ENCODE measurements at places on chromosomes 16 and 17.

DNA sequence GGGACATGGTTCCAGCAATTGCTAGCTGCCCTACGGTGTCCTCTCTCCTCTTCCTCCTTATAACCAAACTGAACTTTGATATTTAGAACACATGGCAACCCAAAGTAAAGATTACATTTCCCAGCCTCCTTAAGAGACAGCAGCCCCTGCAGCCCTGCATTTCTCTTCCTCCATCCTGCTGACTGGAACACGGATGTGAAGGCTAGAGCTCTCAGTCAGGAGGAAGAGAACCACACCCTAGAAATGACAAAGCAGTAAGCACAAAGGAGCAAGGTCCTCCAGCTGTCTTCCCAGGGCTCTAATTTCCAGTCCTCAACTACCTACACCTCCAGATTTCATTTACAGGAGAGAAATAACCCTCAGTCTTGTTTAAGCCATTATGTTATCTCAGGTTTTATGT lies 10.9 kb downstream of the DYNC1LI2 start:
- DNase-seq: no peak

DNA sequence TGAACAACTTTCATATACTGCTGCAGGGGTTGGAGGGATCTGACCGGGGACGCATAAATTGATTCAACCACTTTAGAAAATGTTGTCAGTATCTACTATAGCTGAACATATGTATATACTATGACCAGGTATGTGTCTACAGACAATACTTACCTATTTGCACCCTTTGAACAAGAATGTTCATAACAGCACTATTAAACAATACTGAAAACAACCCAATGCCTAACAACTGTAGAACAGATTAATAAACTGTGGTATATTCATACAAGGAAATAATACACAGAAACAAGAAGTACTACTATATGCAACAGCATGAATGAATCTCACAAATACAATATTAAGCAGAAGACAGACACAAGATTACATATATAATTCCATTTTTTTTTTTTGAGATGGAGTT lies 10.5 kb downstream of the BRIP1 start:
- no peak for DNase-seq

DNA sequence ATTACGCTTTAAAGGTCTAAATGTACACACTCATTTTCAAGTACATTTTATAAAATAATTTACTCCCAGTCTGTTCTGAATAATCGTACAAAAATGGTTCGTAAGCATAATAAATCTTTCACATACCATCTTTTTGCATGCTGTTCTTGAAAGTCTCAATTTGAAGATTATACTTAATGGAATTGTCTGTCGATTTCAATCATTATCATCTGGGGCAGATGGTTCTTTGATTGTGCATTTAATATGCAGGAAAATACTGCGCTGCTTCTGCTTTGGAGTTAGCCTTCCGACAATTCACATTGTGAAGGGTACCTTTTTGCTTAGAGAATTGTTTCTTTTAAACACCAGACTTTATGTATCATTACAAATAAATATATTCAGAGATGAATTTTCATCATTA lies 262.8 kb downstream of the ABCC12 start:
- no peak for DNase-seq

- DNase-seq: no peak
Observed at GRCh38 chr17:67718325-67718941, 697 bp downstream of the NOL11 start.

DNA sequence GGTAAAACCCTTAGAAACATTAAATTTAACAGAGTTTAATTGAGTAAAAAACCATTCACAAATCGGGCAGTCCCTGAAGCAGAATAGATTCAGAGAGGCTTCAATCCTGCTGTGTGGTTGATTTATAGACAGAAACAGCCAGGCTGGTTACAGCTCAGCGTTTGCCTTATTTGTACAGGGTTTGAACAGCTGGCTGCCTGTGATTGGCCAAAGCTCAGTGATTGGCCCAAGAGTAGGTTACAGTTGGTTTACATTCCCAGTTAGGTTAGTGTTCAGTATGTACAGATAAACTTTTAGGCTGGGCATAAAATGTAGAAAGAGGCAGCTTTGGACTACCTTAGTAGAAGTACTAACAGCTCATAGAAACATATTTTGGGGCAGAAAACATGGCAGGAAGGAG lies 210.4 kb upstream of the ELAC2 start:
- DNase-seq: no peak

DNA sequence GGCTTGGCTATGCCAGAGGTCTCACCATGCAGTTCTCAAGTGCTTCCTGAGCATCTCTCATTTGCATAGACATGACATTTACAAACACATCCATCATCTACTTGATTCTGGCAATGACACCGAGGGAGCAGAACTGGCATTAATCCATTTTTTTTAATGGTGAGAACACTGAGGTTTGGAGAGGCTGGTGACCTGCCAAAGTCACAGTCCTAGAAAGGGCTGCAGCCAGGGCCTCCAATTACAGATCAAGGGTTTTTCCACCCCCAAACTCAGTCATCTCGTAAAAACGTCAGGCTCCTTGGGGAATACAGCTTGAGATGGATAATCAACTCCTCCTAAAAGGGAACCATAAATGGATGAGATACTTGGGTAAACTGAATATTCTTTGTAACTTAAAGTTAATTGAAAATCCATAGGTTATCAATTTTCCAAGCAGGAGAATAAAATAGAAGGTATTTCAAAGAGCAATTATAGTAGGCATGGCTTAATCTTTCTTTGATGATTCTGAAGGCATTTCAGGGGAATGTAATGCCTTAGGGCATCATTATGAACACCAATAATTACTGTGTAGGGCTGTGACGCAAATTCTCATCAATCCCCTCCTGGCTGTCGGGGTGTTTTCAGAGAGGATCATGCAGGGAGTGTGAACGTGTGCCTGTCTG lies 9.4 kb upstream of the MEOX1 start:
- no peak for DNase-seq

GRCh38 chr17:71995590-71995989 lies 125.2 kb upstream of the SOX9 start:
- no peak for DNase-seq

- DNase-seq: no peak
Observed at GRCh38 chr16:57920215-57920879, 50.6 kb downstream of the CNGB1 start.

- DNase-seq: no peak
Observed at GRCh38 chr16:11417487-11417886, 72.2 kb downstream of the RMI2 start.

DNA sequence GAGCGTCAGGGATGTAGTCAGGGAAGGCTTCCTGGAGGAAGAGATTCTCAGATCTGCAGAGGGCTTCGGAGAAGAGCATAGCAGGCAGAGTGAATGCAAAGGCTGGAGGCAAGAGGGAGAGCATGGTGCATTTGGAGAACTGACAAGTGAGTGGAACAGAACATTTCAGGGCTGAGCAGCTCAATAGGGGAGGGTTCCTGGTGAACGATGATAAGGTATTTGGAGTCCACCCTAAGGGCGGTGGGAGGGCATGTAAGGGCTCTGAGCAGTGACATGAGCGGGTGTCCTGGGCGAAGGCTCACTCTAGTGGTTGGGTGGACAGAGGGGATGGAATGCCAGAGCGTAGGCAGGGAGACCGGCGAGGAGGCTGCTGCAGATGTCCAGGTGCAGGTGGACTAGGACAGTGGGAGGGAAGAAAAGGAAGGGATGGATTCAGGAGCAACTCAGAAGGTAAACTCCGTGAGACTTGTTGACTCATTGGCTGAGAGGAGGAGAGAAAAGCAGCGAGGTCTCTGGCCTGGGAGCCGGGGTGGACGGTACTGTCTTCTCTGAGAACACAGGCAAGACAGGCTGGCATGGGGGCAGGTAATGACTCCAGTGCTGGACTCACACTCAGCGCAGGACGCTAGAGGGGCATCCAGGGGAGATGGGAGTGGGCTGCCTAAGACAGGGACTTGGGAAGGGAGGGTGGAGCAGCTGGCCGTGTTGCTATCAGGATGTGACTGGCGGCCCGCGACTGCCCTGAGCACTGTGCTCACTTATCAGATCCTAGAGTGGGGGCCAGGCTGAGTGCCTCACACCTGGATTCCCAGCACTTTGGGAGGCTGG lies 1.4 kb upstream of the PITPNA start:
- no peak for DNase-seq

DNA sequence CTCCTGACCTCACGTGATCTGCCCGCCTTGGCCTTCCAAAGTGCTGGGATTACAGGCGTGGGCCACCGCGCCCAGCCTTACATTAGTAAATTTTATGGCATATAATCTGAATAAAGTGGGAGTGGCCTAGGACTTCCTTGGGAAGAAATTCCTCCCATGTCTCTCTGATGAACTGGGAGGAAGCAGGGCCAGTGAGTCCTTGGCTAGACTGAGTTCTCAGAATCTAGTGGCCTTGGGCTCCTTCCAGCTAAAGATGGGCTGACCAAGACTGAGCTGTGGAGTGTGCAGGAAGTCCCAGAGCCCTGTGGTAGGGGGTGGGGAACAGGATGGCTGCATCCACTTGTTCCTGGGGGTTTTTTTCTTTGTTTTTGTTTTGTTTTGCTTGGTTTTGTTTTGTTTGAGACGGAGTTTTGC lies 10.0 kb upstream of the NAGLU start:
- DNase-seq: no peak

- no peak for DNase-seq
Observed at GRCh38 chr16:51025588-51026290, 125.3 kb downstream of the SALL1 start.

- DNase-seq: no peak
Observed at GRCh38 chr17:66834919-66835454, at the start of gene CACNG5. CACNG5 (plus strand) TSS chr17:66835117; CDS start chr17:66877333, 42,216 bp downstream.

DNA sequence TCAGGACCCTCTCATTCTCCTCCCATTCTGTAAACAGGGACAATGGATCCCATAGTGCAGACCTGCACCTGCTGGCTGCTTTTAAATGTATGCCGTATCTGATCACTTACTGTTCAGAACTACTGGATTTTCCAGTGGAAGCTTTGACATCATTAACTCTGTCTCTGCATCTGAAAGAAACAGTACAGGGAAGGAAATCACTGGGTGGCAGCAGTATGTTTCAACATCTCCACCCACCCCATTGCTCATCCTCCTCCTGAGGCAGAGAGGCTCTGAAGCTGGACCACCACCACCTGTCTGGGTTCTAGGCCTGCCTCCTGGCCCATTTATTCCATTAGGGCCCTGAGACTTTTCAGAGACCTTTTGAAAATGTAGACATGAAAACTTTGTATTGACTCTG lies 2.6 kb downstream of the CCL15 start:
- DNase-seq: no peak

DNA sequence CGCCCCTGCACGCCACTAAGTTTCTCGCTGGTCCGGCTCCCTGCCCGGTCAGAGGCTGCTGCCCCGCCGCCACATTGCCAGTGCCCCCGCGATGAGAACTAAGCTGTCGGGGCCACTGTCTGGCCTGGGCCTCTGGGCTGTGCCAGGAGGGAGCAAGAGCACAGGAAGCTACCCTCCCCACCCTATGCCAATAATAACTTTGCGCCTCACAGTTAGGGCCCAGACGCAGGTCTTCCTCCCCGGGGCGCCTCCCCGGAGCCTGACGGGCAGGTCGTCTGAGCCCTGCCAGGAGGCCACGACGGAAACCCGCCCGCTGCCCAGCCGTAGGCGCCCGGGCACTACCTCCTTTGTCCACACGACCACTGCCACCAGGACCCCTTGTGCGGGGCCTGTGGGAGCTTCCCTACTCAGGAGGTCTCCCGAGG lies 1.5 kb downstream of the ZFPM1 start:
- DNase-seq: no peak

DNA sequence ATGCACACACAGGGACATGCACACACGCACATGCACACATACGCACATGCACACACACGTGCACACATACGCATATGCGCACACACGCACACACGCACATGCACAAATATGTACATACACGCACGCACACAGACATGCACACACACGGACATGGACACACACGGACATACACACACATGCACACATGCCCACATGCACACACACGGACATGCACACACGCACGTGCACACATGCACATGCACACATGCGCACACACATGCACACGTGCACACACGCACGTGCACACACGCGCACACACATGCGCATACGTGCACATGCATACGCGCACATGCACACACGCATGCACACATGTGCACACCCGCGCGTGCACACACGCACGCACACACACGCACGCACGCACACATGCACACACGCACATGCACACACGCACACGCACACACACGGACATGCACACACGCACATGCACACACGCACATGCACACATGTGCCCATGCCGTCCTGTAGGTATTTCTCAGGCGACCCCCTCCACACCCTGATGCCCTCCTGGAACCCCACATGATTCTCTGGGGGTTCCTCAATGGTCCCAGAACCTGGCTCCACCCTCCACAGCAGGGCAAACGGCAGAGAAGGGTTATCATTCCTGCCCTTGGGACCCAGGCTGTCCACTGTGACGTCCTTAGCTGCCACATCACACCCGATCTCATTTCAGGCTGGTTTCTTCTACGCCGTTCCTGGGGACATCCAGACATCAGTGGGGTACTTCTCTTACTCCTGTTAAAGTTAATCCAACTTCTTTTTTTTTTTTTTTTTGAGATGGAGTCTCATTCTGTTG lies 9.6 kb upstream of the RBFOX3 start:
- no peak for DNase-seq

DNA sequence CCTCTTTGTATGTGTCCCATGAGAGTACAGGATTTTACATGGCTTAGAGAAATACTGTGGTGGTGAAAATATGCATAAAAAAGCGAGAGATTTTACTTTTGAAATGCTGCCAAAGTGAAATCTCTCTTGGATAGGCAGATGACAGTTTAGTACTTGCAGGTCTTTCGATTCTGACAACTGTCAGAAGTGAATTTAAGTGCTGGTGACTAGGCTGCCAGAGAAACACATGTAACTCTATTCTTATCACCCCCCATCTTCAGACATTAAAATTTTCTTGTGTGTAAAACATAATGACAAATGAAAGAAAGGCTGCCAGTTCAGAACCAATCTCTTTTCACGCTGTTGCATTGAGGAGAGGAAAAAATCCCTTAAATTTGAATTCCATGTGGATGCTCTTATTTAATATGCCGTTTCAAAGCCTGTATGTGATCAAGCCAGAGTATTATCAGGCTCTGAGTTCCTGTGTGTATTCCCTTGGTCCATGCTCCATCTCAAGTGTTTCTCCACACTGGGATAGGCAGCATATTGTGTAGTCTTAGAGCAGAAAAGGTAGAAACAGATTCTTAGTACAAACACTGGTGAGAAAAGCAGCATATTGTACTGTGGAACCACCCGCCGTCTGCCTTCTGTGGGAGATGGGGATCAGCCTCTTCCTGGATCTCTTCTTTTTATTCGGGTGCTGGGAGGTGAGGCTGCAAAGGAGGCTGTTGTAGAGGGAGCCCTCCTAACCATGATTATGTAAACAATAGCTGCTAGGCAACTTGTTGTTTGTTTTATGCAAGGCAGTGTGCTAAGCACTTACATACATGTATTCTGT lies 291.3 kb downstream of the WWOX start:
- no peak for DNase-seq
